Stimulated activated CD4-positive, alpha-beta T cell treated with anti-CD3 and anti-CD28 coated beads, Interleukin-15, amount 100 ng/mL, for 1 hour (primary cell): ENCODE measurements at places on chromosomes 16 and 17.

- DNase-seq: no peak
Observed at GRCh38 chr16:87418644-87419043, 26.5 kb downstream of the MAP1LC3B start.

GRCh38 chr16:73886426-73886825 is 410.2 kb upstream of the PSMD7 start:
- no peak for DNase-seq

DNA sequence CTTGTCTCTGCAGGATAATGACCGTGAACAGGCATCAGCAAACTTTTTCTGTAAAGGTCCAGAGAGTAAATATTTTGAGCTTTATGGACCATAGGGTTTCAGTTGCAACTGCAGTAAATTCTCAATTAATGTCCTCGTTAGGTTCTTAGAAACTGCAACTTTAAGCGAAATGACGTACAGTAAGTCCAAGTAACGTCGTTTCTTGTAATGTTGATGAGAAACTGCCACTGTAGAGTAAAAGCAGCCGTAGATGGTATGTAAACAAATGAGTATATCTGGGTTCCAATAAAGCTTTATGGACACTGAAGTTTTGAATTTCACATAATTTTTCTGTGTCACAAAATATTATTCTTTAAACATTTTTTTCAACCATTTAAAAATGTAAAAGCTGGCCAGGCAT is 4.9 kb downstream of the CHD9 start:
- DNase-seq: no peak

- peak; percentile 2 for DNase-seq
Observed at GRCh38 chr17:19238167-19238505, 970 bp downstream of the EPN2 start.

DNA sequence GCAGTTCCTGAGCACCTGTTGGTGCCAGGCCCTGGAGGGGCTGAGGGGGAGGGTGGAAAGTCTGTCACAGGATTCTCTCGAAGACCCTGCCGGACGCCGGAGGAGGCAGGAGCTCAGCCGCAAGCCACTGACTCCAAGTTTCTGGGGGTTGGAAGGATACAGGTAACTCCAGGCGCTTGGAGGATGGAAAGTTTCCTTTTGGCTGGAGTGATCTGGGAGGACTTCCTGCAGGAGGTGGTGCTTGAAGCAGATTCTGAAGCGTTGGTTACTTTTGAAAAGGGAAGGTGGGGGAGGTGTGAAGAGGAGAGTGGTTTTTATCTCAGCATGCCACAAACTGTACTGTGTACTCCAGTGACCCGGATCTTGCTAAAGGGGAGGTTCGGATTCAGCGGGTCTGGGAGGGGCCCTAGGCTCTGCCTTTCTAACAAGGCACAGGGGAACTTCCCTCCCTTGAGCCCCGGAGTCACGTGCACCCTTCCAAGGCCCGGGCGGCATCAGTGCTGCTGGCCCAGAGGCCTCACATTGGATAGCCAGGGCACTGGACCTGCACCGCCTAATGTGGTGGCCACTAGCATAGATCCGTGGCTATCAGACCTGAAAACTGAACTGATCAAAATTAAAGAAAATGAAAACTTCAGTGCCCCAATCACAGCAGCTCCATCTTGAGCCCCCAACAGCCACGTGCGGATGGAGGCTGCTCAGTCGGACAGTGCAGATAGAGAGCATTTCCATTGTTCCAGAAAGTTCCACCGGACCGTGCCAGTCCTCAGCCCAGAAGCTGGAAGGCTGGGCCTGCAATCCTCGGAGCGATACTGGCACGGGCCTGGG is 42.2 kb upstream of the GSE1 start:
- no peak for DNase-seq

DNA sequence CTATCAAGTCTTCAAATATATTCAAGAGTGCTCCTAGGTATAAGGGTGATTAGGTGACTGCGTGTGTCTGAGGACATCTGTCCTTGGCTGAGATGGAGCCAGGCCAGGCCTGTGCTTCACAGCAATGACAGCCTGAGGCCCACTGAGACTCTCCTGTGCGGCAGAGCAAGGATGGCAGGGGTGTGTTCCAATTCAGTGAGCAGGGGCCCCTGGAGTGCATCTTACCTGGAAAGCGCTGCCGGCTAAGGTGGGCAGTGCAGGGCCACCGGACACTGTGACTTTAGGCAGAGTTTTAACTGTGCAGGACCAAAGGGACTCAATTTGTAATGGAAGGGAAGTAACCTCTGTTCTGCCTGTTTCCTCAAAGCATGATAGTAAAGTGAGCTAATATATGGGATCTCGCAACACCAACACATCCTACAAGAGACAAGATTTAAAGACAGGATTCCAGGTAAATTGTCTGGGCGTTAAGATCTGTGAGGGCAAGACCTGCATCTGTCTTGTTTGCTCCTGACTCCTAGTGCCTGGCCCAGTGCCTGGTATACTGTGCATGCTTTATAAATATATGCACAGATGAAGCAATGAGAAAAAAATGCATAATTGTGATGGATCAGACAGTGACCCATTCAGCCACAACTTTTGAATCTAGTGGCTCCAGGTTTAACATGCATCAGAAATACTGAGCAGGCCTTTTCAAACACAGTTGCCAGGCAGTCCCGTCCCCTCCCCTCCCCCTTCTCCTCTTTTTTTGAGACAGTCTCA is 86.7 kb downstream of the MRC2 start:
- no peak for DNase-seq

DNA sequence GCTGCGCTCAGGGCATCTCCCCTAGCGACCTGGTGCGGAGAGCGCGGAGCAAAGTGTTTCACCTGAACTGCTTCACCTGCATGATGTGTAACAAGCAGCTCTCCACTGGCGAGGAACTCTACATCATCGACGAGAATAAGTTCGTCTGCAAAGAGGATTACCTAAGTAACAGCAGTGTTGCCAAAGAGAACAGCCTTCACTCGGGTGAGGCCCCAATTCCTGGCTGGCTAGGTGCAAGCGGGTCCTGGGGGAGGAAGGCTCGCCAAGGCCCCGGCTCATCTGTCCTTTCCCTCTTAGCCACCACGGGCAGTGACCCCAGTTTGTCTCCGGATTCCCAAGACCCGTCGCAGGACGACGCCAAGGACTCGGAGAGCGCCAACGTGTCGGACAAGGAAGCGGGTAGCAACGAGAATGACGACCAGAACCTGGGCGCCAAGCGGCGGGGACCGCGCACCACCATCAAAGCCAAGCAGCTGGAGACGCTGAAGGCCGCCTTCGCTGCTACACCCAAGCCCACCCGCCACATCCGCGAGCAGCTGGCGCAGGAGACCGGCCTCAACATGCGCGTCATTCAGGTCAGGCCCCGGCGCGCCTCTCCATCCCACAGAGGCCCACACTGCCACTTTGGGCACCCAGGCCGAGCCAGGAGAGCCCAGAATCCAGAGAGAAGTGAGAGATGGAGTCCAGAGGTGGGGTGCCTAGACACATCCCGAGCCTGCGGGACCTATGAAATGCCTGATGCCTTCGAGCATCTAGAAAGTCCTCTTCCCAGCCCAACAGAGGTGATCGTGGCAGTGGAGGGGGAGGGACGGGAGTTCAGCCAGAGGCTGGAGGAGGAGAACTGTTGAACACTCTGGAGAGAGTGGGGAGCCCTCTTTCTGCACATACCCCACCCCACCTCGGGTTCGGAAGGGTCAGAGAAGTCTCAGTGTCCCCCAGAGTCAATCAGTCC is 3.3 kb downstream of the LHX1 start:
- no peak for DNase-seq

- no peak for DNase-seq
Observed at GRCh38 chr17:43690624-43691316, 29.0 kb upstream of the MEOX1 start.

- DNase-seq: no peak
Observed at GRCh38 chr17:27446569-27447301, 9.5 kb upstream of the KSR1 start.

GRCh38 chr17:40283662-40284061 is 4.0 kb upstream of the CDC6 start:
- no peak for DNase-seq

GRCh38 chr17:42969001-42969581 is 4.8 kb upstream of the AARSD1 start:
- no peak for DNase-seq

DNA sequence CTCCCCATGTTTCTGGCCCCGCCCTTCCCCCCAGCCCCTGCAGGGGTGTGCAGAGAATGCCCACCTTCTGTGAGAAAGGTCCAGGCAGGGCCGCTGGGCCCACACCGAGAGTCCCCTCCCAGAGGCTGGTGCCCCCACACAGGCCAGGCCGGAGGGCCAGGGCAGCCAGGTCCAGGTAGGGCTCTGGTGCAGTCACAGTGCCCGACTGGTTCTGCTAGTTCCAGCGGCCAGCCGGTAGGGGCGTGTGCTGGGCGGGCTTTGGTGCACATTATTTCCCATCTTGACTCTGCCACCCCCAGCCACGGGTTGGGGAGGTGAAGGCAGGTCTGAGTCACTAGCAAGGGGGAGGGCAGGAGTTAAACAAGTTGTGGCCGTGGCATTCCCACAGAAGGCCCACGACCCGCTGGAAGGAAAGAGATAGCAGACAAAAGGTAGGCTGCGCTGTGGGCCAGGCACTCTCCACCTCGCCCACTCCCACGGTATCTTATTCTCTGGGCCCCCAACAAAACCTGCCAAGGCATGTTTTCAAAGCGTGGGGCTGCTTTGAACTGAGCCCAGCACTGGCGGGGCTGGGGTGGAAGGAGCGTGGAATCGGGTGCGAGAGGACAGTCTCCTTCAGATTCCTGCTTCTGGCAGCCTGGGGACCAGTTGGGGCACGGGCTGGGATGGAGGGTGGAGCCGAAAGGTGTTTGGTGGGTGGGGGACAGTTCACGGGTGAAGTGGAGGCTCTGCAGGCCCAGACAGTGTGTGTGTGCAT is 1.9 kb downstream of the EPN3 start:
- DNase-seq: no peak

- DNase-seq: no peak
Observed at GRCh38 chr16:4295581-4295980, 20.3 kb upstream of the GLIS2 start.

DNA sequence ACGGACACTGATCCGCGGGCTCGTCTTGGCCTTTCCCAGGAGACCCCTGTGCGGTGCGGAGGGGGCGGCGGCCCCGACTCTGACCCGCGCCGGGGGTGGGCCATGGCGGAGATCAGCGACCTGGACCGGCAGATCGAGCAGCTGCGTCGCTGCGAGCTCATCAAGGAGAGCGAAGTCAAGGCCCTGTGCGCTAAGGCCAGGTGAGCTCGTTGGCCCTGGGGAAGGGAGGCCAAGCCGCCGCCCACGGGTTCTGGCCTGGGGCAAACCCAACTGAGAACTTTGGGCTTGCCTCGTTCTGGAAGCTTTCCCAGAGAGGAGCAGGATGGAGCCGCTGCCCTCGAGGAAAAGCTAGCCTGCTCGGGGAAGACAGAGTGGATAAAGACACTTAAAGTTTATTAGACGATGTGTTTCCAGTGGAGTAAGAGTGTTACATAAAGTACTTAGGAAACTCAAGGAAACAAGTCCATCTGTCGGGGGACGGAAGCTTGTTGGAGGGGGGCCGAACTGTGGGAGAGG is 540 bp downstream of the PPP4C start:
- no peak for DNase-seq

- DNase-seq: no peak
Observed at GRCh38 chr16:67188798-67189197, 1.1 kb downstream of the EXOC3L1 start.

GRCh38 chr16:87060034-87060986 is 256.9 kb downstream of the C16orf95 start:
- no peak for DNase-seq

DNA sequence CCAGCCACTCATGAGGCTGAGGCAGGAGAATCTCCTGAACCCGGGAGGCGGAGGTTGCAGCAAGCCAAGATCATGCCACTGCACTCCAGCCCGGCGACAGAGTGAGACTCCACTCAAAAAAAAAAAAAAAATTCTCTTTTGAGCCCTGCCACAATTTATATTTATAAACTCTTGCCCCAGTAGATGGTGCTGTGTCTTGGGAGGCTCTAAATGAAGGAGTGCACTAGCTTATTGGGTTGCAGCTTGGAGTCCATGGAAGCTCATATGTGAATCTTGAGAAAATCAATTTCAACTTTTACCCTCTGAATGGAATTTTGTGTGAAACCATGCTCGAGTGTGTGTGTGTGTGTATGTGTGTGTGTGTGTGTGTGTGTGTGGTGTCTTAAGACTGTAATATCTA is 420.1 kb downstream of the HS3ST4 start:
- DNase-seq: no peak

GRCh38 chr17:47203984-47204721 is 5.0 kb upstream of the MYL4 start:
- no peak for DNase-seq

GRCh38 chr16:88870608-88871348 is 4.3 kb upstream of the PABPN1L start:
- no peak for DNase-seq

- no peak for DNase-seq
Observed at GRCh38 chr17:63082952-63083351, 116.9 kb downstream of the TANC2 start.

DNA sequence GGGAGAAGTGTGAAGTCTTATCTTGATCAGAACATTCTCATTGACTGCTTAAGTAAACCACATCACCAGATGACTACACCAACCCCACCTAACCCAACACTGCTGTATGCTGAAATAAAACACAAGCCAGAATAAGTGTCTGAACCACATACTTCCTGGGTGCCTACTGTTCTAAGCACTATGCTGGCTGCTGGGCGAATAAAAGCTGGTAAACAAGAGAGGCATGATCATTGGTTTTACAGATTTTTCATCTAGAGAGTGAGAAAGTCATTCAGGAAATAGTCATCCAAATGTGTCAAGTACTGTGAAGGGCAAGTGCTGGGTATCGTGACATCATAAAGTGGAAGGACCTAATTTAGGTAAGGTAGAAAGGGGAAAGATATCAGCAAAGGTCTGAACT is 199.0 kb upstream of the SOX9 start:
- DNase-seq: no peak

DNA sequence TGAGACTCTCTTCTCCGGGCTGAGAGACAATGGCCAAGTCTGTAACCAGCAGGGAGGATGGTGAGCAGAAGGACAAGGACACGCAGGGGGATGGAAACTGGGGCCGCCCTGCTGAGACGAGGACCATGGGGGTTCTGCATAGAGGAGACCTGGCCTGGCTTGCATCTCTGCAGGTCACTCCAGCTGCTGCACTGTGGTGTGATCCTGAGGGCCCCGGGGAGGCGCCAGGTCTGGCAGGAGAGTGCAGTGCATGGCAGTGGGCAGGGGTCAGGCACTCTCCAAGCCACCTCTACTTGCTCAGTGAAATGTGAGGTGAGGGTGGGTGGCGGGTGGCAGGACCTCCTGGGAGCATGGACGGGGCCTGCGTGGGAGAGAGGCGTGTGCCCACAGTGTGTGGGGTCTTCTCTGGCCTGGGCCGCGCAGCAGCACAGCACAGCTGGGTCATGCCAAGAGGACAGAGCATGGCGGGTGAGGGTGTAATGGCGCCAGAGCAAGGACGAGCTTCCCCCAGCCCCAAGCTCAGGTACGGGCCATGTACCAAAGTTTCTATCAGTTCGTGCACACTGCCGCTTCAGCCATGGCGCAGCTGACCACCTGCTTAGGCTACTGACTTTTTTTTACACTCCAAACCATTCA is 43.1 kb downstream of the KLHDC4 start:
- DNase-seq: no peak

GRCh38 chr16:12721841-12722421 is 81.8 kb downstream of the CPPED1 start:
- DNase-seq: no peak
